ENCODE measurements at places on chromosomes 6 and 20.

GRCh38 chr6:21769405-21769861, 175.9 kb downstream of the SOX4 start:
- no peak for DNase-seq

DNA sequence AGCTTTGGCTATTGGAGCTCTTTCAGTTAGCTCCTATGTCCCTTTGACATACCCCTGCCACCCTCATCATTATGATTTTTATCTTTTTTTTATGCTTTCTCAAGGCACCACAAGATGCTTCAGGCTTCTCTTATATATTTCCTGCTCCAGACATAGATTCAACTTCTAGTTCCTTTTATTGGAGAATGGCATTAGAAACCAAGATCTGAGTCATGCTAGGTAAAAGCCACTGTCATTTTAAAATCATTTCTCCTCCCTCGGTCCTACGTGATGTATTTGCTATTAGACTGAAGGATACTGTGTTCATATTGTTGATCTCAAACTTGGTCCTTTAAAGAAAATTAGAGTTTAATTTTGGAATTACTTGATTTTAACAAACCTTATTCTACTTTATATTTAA, 8.3 kb downstream of the TENT5A start:
- DNase-seq = no peak

GRCh38 chr6:79670789-79671188, 39.7 kb downstream of the SH3BGRL2 start:
- no peak for DNase-seq

DNA sequence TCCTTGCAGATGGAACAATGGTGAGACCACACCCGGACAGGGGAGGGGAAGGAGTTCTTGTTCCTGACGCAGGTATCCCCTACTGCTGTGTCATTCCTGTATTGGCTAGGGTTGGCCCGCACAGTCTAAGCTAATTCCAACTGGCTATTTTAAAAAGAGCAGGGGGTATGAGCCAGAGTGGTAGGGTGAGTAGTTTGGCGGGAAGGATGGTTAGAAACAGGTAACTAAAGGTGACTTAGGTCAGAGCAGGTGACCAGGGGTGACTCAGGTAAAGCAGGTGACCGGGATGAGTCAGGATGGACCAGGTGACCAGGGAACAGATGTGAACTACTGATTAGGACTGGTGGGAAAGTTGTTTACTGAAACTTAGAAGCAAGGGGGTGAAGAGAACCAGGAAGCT, 58.0 kb downstream of the ZNF292 start:
- no peak for DNase-seq

DNA sequence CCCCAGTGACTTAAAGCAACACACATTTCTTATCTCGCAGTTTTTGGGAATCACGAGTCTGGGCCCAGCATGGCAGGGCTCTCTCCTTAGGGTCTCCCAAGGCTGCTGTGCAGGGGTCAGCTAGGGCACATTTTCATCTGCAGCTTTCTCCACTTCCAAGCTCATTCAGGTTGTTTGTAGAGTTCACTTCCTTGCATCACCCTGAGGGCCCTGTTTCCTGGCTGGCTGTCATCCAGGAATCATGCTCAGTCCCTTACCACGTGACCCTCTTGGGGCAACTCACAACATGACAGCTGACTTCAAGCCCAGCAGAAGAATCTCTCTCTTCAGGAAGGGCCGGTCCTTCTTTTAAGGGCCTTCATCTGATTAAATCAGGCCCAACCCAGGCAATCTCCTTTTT, 21.3 kb downstream of the SNAP25 start:
- DNase-seq = no peak

DNA sequence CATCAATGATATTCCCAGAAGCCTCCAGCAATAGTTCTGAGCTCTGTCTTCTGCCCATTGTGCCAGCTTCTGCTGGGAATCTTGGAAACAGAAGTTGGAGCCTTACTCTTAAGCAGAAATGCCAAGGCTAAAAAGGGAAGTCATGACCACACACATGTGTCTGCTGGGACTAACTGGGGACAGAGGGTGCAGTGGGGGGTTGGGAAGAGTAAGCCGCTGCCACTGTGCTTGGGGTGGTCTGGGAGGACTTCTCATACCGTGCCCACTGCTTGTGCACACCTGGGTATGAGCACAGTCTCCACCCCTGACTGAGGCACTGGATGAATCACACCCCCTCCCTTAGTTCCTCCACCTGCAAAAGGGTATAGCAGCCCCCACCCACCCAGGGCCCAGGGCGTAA, 90.7 kb downstream of the CDC5L start:
- DNase-seq = no peak

- no peak for DNase-seq
Measured at GRCh38 chr6:110581679-110582078, 105.3 kb upstream of the SLC22A16 start.

DNA sequence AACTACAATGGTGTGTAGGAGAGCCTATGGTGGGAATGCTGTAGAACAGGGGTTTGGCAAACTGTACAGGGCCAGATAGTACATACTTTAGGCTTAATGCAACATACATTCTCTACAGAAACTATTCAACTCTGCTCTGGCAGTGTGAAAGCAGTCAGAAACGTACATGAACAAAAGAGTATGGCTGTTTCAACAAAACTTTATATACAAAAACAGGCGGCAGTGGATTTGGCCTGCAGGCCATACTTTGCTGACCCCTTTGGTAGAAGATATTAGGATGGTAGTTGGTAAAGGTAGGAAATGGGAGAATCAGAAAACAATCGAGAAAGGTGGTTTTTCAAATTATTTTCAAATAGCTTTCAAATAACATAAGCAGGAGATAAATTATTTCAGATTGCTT, 24.8 kb downstream of the FUCA2 start:
- no peak for DNase-seq

DNA sequence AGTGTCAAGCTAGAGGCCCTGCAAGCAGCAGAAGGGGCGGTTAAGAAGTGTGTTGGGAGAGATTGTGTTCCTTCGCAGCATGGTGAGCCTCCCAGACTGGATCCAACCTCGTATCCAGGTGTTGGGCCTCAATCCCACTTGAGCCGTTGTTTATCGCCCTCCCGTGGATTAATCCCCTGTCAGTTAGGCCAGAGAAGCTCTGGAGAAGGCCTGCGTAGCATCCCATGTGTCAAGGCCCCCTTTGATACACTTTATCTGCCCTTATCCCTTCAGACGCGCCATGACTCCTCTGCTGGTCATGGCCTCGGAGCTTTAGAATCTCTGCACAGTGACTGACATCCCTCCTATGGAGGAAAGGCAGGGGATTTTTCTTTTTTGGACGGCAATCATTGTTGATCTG, 181.0 kb downstream of the ZFP64 start:
- no peak for DNase-seq

DNA sequence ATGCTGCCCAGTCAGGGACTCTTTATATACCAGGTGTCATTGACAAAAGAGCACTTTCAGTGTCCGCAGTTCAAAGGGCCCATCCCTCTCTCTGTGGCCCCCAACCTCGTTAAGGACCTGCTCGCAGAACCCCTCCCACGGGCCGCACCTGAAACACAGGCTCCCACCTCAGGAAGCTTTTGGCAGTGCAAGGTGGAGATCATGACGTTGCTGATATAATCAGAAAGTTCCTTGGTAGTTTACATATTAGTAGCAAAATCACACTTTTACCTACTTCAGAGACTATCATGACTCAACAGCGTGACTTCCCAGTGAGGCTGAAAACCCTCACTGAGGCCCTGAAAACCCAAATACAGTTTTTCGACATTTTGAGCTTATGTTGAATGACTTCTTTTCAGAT, 4.1 kb downstream of the TTLL2 start:
- no peak for DNase-seq

GRCh38 chr6:34390531-34391472, 1.7 kb downstream of the NUDT3 start:
- DNase-seq = no peak

DNA sequence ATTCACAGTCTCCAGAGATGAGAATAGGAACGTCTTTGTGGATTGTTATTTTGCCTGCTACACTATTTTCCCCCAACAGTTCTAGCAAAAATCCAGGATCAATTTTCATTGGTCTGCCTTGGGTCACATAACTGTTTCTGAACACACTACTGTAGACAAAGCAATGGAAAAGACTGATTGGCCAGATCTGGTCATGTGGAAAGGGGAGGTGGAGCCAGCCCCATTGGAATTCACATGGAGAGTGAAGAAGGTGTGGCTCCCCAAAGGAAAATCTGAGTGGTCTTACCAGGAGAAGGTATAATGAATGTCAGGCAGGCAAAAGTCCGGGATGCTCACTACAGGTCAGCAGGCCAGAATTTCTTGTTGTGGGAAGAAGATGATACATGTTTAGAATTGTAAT, 9.5 kb upstream of the TP53RK start:
- DNase-seq = no peak

DNA sequence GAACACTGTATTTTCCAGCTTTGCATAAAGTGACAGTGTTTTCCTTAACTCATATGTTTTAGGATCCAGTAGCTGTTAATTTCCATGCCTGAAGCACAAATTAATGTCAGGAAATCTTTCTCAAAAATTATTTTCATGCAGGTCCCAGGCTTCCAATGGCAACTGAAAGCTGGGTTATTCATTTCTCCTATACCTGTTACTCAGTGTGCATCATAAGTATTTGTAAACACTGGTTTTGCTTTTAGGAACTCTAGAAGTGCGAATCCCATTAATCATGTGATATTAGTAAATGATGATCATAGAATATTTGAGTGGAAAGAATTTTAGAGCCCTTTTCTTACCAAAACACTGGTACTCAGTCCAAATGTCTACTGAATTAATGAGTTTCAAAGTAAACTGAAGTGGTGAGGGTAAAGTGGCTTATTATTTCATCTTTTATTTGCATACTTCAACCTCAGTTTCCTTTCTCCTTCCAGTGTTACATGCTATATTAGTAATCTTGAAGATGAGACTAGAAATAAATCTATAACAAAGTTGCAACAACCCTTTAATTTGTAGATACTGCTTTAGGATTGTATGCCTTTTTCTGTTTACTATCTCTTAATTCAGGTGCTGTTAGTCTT, 124.0 kb downstream of the ZFAND3 start:
- DNase-seq = no peak

DNA sequence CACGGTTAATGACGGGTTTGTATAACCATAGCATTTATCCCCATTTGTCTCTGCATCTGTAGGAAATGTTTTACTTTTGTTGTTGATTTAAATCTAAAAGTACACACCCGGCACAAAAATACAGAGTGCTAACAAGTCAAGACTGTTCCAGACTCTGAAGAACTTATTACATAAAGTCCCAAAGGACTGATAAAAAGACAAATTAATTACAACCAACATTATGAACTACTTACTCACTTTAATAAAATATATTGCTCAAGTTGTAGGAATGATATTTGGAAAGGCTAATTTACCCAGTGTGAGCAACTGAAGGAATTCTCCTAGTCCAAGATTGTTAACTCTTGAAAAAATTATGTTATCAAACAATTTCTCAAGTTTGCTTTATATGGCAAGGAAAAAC, 115.6 kb downstream of the KIF13A start:
- no peak for DNase-seq

DNA sequence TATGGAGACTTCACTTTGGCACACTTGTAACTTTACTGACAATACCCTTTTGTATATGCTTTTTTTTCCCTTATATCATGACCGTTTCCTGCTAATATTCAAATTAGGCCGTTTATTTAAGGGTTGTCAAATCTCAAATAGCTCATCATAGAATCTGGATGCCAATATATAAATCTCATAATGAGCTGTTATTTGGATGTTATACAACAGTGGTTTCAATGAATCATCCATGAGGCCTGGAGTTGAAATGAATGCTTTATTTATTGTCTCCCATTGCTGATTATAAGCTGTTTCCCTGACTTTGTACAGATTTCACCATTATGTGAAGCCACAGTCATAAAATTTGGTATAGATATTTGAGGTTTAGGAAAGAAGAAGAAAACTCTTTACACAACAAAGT, 256.1 kb downstream of the PLCB1 start:
- DNase-seq = no peak

GRCh38 chr6:62612471-62612870, 326.4 kb upstream of the KHDRBS2 start:
- DNase-seq = no peak

- no peak for DNase-seq
Measured at GRCh38 chr20:23245553-23246181, 104.9 kb upstream of the NXT1 start.

GRCh38 chr6:131946992-131947955, 3.9 kb downstream of the CCN2 start:
- no peak for DNase-seq

DNA sequence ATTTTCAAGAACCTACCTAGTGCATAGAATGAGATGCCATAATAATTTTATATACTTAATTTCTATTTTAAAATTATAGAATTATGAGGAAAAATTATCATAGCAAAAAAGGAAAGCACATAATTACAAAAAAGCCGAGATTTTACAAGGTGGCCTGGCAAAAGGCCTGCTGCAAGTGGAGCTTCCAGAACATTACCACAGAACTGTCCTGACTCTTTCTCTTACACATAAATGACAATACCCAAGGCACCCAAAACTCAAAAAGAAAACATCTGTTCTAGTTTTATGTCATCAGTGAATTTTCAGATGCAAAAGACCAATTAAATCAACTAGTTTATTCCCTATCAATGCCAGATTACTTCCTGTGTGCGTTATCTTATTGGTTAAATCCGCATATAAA, 74.2 kb downstream of the FILIP1 start:
- DNase-seq = no peak

DNA sequence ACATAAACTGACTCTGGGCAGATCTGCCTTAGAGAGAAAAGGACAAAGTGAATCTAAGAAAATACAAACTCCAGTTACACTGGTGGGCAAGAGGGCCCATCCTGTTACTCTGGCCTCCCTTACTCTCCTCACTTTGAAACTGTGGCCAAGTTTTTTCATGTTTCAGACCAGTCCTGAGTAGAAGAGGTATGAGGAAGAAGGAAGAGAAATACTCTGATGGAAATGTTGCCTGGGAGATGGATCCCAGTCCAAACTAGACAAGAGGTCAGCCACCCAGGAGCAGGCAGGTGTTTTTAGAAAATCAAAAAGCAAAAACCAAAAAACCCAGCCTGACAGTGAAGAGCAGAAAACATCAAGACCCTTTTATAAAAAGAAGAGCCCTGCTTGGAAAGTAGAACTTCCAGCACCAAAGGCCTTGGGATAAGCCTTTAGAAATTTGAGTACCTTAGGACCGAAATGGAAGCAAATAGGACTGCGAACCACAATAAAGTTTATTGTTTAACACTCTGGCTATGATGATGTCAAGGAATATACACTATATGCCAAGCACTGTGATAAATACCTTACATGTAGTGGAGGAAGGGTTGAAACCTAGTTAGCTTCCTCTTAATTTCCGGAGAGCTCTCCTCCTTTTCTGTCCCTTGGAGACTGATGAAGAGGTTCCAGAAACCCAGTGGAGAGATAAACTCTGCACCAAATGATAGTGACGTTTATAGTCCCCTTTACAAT, 123.1 kb downstream of the KLHL32 start:
- DNase-seq = no peak

DNA sequence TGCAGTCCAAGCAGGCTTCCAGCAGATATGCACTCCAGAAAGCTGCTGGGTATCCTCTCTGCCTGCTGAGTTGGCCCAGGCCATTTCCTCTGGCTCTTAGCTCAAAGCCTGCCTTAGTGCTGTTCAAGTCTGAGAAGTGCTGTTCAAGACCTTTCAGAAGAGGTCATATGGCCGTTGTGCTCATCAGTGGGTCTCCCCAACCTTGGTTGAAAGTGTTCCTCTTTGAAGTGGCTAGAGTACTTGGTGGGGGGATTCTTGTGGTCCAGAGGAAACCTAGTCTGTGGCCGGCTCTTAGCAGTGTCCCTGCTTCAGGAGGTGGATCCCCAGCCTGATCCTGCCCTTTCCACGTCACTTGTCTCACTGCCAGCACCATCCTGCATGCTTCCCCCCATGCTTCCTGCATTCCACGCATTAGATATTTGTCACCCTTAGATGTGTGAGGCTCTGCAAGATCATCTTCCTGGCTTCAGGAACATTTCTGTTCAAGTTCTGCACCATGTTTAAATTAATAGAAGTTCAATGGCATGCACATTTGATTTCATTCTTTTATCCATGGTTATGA, 105.0 kb downstream of the FIG4 start:
- no peak for DNase-seq

Data from stimulated activated CD8-positive, alpha-beta memory T cell treated with anti-CD3 and anti-CD28 coated beads, Interleukin-4, amount 100 ng/mL, for 24 hours (primary cell).